ENCODE measurements at places on chromosomes 7 and 10.

- DNase-seq, result no peak
Observed at GRCh38 chr7:55100544-55101327, 81.9 kb downstream of the EGFR start.

DNA sequence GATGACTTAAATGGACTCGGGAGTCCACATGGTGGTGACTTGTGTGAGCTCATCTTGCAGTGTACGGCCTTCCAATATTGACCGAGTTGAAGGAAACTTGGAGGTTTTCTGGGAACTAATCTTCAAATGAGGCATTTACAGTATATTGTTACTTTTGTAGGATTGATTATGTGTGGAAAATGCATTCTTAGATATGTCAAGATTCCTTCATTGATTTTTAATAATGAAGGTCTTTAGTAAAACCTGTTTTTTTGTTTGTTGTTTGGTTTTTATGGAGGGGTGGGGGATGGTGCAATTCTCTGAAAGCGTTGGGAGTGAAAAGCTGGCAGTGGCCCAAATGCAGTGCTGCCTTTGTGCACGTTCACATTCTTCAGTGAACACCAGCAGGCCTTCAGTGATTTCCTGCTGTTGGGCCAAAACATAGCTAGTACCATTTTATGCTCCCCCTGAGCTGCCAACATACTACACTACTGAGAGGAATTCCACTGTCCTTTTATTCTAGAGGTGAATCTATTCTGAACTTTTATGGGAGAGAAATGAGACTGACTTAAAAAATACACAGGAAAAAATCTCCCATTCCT is 50.4 kb downstream of the CCNY start:
- DNase-seq, result no peak

DNA sequence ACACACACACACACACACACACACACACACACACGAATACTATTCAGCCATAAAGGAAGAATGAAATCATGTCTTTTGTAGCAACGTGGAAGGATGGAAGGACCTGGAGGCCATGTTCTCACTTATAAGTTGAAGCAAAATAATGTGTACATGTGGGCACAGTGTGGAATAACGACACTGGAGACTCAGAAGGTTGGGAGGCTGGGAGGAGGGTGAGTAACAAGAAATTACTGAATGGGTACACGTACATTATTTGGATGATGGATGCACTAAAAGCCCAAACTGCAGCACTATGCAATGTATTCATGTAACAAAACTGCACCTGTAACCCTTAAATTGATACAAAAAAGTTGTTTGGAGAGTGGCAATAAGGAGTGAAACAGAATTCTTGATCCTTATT is 32.1 kb downstream of the KMT2C start:
- DNase-seq, result no peak

GRCh38 chr7:118473271-118473670 is 248.8 kb downstream of the ANKRD7 start:
- no peak for DNase-seq

DNA sequence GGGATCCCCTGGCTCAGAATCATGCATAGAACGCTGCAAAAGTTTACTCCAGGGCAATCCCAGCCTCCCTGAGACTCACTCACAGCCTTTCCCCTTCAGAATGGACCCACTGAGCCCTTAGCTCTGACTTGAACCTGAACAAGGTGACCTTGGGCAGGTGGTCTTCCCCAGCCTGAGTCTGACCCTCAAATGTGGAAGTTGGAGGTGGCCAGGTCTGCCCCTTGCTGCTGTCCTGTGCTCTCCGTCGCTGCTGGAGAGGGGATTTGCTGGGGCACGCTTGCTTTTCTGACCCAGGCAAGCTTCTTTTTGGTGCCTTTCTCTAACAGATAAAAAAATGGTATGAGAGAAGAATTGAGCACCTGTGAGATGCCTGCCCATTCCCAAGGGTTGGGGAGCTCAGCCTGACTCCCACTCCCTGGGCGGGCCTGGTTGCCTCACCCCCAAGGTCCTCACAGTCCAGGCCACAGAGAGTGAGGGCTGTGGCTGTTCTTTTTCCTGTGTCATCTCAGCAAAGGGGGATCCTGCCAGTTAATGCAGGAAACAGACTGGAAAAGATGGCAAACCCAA is 46.6 kb upstream of the IGFBP3 start:
- DNase-seq, result no peak

Measured in CD8-positive, alpha-beta T cell (primary cell).